Stimulated activated CD4-positive, alpha-beta T cell treated with anti-CD3 and anti-CD28 coated beads, Interleukin-1b, Interleukin-23, amount 100 ng/mL, for 48 hours (primary cell): ENCODE measurements at places on chromosomes 6 and 20.

DNA sequence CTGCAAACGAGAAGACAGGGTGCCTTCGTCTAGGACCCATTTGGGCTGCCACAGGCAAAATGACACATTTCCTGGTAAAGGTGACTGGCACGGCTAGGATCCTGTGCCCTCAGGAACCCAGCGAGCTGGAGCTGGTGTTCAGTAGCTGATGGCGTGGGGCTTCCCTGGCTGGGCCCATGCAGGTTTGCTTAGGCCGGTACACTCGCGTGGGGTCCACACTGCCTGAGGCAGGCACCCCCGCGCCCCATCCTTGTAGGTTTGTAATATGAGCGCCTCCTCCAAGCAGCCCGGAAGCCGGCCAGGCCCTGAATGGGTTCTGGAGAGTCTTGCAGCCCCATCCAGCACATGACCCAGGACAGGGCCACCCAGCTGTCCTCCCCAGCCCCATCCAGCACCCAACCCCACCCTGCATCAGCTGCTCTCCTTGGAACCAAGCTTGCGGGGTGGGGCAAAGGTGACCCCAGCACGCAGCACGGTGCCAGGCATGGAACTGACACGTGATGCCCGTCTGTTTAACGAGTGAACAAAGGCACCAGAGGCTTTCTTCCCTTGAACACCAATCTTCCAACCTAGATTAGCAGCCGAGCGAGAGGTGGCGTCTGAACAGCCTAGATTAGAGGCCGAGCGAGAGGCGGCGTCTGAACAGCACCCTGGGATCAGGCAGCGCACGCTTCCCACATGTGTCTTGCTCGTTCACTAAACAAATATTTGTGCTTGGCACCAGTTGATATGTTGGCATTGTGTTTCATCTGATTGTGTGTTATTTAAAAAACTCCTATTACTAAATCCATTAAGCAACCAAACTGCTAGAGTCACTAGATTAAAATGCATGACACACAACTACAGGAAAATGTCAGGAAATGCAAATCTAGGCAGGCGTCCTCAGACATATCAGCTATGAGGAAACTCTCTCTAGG lies 112.1 kb downstream of the DLL1 start:
- DNase-seq, result no peak

- DNase-seq, result peak; percentile 41
Measured at GRCh38 chr6:24933868-24934401, 1.8 kb downstream of the RIPOR2 start.

DNA sequence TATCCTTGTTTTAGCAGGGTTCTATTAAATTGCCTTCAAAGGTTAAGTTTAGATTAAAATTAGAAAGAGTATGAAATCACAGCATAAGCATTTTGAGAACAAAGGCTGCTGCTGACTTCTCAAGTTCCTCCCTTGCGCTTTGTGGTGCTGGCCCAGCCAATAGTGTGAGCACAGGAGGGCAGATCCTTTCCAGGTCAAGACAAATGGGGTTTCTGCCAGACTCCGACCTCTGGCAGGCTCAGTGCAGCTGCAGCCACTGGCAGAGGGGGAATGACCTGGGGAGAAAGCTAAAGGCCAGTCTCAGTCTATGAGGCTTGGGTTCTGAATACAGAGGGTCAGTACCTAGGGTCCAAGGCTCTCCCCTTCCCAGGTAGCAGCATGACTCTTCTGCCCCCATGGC lies 27.0 kb downstream of the CLIC5 start:
- no peak for DNase-seq

DNA sequence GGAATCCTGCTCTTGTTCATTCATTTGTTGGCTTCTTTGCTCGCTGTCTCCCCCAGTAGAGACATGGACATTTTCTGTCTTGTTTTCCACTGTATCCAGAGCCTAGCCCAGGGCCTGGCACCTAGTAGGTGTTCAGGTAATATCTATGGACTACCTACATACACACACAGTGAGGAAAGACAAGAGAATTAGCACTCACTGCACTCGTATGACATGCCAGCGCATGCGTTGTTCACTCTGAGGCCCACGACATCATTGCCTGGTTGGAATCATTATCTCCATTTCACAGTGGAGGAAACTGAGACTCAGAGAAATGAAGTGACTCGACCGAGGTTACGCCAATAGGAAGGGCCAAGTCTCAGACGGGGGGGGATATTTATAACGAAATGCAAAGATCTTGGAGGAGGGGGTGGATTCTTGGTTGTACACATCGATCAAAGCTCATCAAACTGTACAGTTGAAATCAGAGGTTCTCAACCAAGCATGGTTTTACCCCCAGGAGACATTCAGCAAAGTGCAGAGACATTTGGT lies 140.1 kb upstream of the PTPN1 start:
- no peak for DNase-seq

- no peak for DNase-seq
Measured at GRCh38 chr20:61760321-61760720, 305.4 kb downstream of the TAF4 start.

DNA sequence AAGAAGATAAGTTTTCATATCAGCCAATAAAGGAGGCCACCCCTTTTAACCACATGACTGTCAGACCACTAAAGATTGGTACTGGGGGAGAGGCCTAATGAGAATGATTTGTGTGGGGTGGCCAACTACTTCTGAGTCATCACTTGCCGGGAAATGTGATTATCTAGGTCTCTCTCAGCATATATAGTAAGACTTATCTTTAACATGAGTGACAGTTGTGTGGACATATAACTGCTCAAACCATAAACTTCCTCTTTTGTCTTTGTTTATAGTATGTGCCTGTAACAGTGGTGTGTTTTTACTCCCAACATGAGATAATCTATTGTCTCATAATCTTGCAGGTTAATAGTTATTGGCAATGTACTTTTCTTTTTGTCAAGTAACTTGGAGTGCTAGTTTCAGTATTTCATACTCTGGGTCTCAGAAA lies 312.4 kb downstream of the CDKAL1 start:
- no peak for DNase-seq

- no peak for DNase-seq
Measured at GRCh38 chr6:4067673-4068072, 11.3 kb downstream of the FAM217A start.

DNA sequence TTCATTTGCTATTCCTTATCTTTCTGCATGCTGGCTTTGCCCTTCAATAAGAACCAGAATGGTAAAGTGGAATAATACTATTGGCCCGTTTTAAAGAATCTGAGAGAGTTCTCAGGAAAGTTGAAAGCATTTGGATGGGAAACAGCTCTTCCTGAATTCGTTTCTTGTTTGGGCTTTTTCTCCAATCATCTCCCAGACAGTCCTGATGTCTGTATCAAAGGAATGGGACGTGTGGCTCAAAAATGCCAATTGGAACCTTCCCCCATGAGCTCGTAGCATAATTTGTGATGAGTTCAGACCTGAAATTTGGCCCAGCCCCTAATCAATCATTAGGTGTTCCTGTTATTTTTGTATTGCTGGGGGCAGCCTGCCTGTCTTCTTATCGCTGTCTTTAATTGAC lies 75.8 kb upstream of the BACH2 start:
- no peak for DNase-seq

GRCh38 chr6:18210707-18211106 lies 53.6 kb downstream of the DEK start:
- no peak for DNase-seq

DNA sequence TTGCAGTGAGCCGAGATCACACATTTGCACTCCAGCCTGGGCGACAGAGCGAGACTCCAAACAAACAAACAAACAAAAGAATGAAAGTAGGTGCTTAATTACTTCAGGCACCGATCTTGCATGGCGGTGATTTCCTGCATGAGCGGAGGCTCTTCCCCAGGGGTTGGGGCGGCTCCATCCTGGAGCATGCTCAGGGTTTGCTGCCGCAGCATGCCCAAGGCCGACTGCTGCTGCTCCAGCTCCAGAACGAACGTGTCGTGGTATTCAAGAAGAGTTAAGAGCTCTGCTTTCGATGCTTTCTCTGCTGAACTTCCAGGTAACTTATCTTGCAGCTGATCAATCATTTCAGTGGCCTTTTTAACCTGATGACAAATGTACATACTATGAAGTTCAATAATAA lies 313.8 kb downstream of the SYNE1 start:
- no peak for DNase-seq

DNA sequence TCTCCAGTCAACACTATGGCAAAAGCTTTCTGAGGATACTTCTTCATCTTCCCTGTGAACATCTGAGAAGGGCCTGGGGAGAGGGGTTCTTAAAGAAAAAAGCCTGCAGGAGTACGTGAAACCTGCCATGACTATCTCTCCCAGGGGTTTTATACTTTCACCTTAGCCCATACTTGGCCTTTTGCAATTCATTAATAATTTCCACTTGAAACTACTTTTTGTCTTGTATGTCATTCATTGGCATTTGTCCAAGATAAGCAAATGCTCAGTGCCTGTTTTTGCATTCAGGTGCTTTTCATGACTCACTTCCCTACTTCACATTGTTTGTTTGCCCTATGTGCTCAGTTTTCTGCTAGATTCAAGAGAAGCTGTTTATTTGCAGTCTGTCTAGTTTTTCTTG lies 580.3 kb upstream of the GJE1 start:
- DNase-seq, result no peak

- DNase-seq, result no peak
Measured at GRCh38 chr6:158760618-158761250, 58.4 kb downstream of the EZR start.

- no peak for DNase-seq
Measured at GRCh38 chr20:59429396-59429795, 129.0 kb downstream of the EDN3 start.

- no peak for DNase-seq
Measured at GRCh38 chr6:86913795-86914194, 23.5 kb upstream of the HTR1E start.

DNA sequence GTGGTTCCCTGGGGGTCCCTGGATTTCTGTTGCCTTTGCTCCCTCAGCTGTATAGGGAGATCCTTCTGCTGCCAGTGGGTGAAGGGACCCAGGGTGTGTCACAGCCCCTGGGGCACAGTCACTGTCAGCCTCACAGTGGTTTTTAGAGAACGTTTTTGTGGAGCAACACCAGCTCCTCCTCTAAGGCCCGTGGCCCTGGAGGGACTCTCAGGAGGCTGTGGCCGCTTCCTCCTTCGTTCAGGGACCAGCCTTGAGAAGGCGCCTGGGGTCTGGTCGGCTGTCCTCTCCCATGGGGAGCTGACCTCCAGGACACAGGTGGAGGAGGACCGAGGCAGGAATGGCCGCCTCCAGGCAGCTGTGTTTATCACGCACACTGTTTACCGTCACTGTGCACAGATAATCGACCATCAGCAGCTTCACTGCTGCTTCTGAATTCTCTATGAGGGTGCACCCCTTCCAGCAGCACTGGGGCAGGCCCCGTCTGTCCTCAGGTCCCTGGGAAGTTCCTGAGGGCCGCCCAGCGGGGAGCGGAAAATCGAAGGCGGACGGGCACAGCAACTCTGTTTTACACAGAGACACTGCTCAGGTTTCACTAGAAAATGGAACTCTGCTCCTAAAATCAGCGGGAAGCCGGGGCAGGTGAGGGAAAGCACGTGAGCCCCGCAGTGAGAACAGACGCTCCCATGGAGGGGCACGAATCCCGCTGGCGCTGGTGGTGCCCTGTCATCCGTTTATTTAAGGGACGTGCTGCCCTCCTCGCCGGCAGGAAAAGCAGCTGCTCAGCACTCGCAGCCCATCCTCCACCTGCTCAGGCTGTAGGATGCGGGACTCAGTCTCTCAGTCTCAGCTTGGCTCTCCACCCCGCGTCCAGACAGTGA lies 10.4 kb upstream of the FRMD1 start:
- no peak for DNase-seq

GRCh38 chr6:166633732-166634535 lies 6.9 kb upstream of the RPS6KA2 start:
- DNase-seq, result no peak

GRCh38 chr6:128032042-128032441 lies 131.2 kb upstream of the THEMIS start:
- DNase-seq, result no peak

DNA sequence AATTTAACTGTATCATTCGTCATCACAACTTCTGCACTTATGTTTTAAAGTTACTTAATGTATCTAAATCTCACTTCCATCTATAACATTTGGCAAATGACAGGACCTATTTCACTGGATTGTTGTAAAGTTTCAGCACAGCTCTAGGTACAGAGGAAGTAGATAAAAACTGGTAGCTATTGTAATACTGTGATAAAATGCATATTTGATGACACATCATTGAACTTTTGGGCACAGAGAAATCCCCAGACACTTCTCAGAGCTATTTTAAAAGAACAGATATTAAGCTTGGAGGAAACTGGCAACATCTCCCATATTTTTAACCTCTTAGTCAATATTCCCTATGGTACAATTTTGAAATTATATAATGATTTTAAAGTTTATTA lies 138.7 kb downstream of the RFPL4B start:
- no peak for DNase-seq

DNA sequence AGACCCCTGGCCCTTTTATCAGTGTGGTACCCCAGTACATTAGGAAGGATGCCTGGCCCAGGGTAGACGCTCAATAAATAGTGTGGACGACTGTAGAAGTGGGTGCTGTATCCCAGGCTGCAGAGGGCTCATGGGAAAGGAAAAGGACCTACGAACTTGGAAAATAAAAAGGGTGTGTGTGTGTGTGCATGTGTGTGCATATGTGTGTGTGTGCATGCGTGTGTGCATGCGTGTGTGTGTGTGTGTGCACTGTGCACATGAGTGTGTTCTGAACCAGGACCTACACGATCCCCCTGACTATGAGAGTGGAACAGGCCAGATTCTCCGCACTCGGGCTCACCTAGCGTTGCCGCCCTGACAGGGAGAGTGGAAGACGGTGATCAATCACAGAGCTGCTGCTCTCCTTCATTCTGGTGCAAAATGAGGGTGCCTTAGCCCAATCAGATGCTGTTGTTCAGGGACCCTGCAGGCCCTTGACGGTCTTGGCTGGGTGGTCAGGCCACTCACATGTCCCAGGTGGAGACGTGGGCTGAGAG lies 3.5 kb upstream of the UNC93A start:
- DNase-seq, result no peak
